ENCODE measurements at places on chromosomes 3 and 15.

- no peak for DNase-seq
These were observed 94.9 kb upstream of the ATP2B2 start for GRCh38 chr3:10600296-10600714.

DNA sequence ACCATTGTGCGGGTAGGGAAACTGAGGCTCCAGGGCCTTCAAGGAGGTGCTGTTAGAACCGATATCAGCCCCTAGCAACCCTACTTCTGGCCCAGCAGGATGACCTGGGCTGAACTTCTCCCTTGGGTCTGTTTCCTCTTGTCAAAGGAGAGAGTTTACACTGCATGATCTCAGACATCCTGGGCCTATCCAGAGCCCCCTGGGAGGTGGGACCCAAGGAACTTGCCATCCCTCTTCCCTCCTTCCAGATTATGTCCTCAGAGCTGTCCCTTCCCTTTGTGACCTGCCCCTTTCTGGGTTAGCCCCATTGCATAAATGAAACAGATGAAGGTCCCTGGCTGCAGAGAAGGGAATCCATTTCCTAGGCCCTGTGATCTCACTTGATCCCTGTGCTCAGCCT lies 12.3 kb upstream of the DNAH1 start:
- DNase-seq: no peak

GRCh38 chr3:65875393-65876027 lies 163.2 kb downstream of the MAGI1 start:
- DNase-seq: no peak

- no peak for DNase-seq
These were observed 60.8 kb downstream of the DAPK2 start for GRCh38 chr15:63985221-63986184.

DNA sequence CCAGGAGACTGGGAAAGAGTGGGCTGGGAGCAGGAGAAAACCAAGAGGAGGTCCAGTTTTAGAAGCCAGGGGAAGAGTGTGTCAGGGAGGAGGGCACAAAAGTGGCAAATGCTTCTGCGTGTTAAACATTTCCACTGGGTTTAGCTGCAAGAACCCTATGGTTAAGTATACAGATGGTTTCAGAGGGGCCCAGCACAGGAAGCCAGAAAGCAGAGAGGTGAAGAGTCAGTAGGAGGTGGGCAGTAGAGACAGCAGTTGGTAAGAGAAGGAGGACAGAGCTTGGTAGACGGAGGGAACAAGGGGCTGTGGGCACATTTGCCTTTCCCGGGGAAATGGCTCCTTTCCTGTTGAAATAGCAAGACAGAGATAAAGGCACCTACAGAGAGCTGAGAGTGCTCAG lies 133.8 kb downstream of the EPHB1 start:
- no peak for DNase-seq

DNA sequence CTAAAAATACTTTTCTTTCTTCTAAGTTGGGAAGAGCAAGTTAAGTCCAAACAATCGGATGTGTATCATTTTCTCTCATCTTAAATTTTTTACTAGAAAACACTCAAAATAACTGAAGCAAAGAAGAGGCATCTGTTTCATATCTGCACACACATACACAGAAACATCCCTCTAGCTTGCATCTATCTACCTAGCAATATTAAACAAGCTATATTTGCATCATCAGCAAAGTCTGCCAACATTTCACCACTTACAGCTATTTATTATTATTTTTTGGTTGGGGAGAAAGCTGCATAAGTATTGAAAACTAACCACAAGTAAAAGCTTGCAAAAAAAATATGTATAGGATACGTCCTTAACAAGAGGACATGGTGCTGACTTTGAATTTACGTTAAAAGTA lies 1.9 kb downstream of the GOLIM4 start:
- DNase-seq: no peak

DNA sequence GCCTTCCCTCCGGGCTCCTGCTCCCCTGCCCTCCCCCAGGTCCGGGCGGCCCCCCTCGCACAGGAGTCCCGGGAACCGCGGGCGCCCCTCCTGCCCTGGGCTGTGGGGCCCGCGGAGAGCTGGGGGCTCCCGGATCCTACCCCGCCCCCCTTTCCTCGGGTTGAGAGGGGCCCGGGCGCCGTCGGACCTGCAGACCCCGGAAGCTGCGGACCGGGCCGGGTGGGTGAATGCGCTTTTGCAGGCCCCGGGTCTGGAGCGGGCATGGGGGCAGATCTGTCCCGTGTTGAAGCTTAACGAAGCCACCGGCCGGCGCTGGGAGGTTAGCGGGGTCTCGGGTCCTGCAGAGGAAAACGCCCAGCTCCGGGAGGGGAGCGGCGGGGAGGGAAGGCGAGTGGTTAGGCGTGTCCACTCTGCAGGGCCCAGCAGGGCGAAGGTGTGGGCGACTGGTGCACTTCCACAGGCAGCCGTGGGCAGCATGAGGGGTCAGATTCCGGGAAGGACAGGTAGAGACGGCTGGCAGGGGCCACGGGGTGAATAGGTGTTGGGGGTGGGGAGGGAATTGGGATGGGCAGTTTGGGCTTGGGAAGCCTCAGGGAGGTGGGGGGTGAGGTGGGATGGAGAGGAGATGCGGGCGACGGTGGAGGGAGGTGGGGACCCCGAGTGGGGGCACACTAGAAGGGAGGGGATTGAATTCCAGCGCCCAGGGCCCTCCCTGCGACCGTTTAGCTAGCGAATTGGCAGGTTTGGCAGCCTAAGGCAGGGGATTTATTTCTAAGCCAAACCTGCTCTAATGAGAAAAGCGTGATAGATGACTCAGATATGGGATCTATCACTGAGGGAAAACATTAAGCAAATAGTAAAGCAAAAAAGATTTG lies 635 bp downstream of the CD276 start:
- no peak for DNase-seq

- no peak for DNase-seq
These were observed 418.5 kb downstream of the NSUN3 start for GRCh38 chr3:94481226-94481898.

- DNase-seq: no peak
These were observed 58.0 kb upstream of the CRTC3 start for GRCh38 chr15:90471769-90472168.

- DNase-seq: no peak
These were observed 21.0 kb downstream of the RARB start for GRCh38 chr3:25448750-25449692.

- DNase-seq: no peak
These were observed 54.5 kb upstream of the BOC start for GRCh38 chr3:113156816-113157333.

DNA sequence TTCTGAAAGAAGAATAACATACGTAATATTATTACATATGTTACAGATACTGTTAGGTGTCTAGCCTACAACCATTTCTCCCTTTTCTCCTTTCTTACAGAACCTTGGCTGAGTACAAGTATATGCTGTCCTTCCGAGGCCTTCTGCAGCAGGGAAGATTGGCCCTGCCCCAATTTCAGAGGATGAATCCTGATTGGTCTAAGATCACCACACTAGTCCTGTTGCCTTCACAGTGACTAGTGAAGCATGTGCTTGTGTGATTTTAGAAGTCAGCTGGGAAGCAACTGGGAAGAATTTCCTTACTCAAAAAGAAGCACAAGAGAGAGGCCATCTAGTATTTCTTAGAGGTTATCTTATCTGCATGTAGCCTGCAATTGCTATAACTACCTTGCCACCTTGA lies 30.6 kb upstream of the MECOM start:
- DNase-seq: no peak

DNA sequence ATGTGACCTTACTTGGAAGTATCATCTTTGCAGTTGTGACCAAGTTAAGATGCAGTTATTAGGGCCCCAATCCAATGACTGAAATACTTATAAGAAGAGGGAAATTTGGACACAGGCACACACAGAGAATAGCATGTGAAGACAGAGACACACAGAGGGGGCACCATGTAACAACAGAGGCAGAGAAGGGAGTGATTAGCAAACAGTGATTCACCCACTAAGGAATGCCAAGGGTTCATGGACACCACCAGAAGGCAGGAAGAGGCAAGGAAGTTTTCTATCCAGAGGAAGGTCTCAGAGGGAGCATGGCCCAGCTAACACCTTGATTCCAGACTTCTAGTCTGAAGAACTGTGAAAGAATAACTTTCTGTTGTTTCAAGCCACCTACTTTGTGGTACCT lies 25.0 kb downstream of the SIDT1 start:
- DNase-seq: no peak
